ENCODE measurements at places on chromosomes 2 and 18.

- no peak for DNase-seq
Measured at GRCh38 chr2:112833976-112834375, 2.6 kb downstream of the IL1B start.

GRCh38 chr2:167480232-167480985 lies 592.1 kb downstream of the XIRP2 start:
- DNase-seq: no peak

DNA sequence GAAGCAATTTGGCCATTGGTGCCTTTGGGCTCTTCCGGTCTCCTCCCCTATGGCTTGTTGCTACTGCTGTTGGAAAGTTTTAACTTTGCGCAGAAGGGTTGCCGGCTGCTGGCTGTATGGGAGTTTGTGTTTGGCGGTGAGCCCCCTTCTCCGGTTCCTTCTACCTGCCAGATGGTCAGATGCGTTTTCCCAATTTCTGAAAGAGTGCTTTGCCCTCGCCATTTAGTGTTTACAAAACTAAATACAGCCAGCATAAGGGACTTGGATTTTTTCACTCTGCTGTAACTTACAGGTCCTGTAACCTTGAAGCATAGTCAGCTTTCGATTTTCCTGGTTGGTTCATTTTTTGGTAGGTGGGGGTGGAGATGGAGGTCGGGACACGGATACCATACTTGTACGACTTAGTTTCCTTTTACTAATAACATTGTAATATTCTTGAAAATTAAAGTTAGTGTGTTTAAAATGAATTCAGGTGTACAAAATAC lies 604 bp downstream of the COQ10B start:
- DNase-seq: no peak

GRCh38 chr2:9538000-9538507 lies 17.6 kb downstream of the ADAM17 start:
- no peak for DNase-seq

DNA sequence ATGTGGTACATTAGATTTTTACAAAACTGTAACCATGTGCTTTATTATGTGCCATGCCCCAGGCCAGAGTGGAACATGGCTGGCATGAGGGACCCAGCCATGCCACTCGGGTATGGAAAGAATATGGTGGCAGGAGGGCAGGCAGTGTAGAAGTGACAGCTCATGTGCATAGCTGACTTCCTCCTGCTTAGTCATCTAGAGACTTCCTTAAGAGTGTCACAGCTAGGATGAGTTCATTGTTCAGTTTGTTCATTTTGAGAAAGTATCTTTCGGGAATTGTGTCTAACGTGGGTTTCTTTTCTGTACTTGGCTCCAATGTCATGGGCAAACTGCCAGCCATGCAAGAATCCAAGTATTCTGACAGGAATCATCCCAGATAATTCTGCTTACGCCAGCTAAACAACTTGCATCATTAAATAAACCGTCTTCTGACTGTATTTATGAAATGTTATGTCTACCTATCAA lies 94.3 kb upstream of the ITGB6 start:
- DNase-seq: no peak

DNA sequence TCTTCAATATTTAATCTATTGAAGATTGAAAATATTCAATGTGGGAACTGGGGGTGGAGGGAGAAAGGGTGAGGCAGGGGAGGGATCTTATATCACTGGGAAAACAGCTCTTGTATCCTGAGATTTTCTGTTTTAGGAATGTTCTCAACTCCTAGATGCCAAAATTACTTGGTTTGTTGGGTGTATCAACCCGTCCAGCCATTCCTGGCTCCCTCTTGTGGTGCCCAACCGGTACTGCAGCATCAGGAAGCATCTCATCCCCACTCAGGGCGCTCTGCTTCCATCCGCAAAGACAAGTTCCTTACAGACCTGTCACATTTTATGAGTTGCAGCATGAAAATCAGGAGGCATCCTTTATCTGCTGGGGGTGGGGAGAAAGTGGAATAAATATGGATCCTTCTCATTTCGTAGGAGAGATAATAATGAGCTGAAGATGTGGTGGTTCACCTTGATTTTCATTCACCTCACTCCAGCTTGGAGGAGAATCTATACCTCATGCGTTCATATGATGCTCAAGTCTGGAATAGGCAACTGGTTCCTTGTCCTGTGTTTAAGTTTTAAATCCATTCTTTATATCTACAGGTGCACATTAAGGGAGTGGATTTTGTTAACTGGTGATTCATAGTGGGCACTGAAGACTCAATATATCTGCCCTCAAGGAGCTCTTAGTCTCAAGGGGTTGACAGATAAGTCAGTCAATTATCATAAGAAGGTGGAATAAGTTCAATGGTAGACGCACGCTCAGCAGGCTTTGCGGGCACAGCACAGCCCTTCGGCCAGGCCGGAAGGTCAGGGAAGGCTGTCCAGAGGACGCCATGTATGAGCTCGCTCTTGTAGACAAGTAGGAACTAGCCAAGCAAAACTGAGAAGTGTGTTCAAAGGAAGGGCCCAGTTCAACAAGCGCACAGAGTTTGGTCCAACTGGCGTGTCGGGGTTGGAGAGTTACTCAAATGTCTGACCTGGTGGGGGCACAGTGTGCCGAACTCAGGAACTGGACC lies 127.3 kb downstream of the RNF144A start:
- DNase-seq: peak; percentile 31

DNA sequence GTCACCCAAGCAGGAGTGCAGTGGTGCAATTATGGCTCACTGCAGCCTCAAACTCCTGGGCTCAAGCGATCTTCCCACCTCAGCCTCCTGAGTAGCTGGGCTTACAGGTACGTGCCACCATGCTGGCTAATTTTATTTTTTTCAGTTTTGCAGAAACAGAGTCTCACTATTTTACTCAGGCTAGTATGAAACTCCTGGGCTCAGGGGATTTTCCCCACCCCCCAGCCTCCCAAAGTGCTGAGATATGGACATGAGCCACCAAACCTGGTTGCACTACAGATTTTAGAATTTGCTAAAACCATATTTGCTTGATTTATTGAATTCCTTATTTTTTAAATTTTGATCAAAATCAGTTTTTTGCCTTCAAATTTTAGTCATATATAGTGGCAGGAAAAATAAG lies 1553.4 kb downstream of the LRP1B start:
- DNase-seq: no peak

DNA sequence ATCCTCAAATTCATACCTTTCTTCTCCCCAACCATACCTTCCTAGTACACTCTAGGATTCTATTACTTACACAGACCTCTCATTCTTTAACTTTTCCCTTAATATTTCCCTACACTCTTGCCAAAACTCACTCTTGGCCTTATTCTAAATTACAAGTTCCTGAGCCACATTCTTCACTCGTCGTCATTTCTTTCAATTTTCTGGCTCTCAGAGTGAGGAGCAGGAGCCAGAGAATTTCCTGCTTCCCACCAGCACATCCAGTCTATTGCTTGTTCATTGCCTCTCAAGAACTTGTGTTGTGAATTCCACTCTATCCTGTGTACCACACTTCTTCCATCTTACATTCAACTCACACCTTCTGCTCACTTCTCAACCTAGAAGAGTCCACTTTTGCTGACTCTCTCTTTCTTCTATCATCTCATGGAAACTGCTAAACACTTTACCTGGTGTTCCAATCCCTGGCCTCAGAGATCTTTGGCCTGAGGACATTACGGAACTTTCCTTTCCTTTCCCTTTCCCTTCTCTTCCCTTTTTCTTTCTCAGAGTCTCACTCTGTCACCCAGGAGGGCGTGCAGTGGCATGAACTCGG lies 171.6 kb downstream of the PLCL1 start:
- no peak for DNase-seq

DNA sequence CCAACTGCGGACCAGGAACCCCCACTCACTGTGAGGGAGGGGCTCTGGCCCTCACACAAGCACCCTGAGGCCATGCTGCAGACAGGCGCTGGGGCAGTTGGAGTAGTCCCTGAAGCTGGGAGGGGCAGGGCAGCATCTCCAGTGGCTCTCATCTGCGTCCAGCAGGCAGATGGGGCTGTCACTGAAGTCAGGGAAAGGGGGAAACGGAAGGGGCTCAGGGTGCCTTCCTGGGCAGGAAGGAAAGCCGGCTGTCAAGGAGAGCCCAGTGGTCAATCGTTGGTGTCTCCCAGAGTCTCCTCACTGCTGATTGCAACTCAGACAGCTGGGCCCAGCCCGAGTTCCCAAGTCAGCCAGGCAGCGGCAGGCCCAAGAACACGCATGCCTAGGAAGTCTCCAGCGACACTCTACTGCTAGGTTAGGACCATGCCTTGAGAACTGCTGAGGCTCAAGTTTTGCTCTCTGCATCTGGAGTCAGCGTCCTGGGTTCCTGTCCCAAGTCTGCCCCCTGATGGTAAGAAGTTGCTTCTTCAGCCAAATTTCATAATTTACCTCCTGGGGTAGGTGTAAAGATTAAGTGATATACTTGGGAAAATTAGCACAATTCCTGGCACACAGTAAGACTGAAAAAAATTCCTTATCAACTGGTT lies 27.4 kb upstream of the NMUR1 start:
- peak; percentile 24 for DNase-seq

GRCh38 chr2:225366731-225367130 lies 32.8 kb upstream of the NYAP2 start:
- no peak for DNase-seq

DNA sequence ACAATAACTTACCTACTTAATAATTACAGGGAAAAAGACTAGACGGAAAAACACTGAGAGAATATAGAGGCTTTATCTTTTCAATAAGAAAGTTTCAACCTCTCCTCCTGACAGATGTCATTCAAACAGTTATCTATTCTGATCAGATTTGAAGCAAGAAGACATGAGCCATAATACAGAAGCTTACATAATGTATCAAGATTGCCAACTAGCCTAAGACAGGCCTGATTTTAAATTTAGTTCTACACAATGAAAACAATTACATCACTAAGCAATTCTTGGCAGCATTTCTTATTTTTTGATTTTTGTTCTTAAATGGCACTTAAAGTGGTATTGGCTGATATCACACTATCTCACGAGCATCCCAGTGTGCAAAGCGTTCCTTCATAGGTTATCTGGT lies 41.6 kb downstream of the GPR155 start:
- DNase-seq: no peak
